ELF-1 (cell line): ENCODE measurements at places on chromosomes 12 and 14.

DNA sequence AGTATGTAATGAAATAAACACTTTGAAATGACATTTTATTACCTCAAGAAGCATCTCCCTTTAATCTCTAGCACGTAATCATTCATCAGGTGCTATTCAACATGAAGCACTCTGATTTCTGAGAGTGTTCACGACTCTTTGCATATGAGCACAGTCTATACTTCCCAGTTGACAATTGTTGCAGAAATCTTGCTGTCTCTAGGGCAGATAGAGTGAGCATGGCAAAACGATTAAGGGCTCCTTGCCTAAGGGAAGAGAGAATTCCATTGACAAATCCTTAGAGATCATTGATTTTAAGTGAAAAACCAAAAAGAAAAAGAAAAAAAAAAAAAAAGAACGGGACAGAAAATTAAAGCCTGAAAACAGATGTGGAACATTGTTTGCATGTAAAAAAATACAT lies 107.6 kb downstream of the C12orf50 start:
- no peak for DNase-seq

- peak; percentile 38 for DNase-seq
Measured at GRCh38 chr12:124687917-124688316, 120.5 kb upstream of the NCOR2 start.

GRCh38 chr12:113837528-113838296 lies 128.4 kb downstream of the RBM19 start:
- no peak for DNase-seq

DNA sequence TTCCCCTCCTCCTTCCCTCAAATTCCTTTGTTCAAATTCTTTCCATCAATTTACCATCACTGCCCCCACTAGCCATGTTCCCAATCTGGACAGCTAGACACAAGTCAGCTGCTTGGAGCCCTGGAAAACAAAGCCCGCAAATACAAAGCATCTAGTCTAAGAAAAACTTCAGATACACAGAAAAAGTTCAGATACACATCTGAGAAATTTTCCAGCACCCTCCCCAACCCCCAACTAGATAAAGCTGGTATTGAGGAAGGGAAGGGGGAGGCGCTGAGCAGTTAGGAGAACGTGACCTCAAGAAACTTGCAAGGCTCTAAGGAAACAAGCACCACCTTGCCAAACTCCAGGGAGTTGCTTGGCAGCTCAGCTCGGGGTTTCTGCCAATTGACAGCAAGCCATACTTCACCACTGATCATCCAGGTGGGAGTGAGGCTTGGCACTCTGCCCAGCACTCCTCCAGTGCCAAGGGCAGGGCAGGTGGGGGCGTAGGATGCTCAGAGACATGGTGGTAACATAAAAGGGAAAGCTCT lies 5.1 kb upstream of the CNIH1 start:
- no peak for DNase-seq

- no peak for DNase-seq
Measured at GRCh38 chr14:51419685-51420084, 179.6 kb downstream of the TMX1 start.
